Fibroblast of mammary gland (primary cell): ENCODE measurements at places on chromosomes 7 and 10.
A peak's percentile ranks its signal among the peaks of the same experiment; 100 is the strongest.

DNA sequence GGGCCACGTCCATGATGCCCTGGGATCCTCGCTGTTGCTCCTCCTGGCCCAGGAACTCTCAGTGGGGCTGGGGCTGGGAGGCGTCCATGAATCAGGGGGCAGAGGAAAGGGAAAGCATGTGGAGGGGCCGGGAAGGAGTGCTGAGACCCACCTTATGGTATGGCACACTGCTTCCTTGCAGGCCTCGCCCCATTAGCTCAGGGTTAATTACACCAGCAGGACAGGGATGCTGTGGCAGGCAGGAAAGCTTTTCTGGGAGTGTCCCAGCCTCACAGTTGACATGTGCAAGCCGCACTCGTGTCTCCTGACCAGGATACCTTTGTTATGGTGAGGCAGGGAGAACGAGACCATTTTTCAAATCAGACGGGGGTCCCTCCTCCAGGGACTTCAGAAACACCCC, 109.7 kb upstream of the PCBD1 start:
- no peak for DNase-seq

DNA sequence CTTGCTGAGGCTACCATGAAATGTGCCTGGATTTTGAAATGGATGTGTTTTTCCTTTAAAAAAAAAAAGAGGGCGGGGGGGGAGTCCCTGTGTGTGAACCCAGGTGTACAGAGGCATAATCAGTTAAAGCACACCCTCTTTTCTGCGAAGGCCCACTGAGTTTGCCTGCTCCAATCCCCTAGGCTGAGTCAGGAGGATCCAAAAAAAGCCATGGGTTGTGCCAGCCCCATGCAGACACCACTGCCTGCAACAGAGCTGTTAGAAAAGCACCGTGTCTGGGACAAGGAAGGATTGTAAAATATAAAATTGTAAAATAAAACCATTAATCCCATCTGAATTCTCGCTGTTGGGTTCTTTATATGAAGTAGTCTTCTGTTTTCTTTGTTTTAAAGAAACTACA, 217.9 kb downstream of the ADAM12 start:
- no peak for DNase-seq

DNA sequence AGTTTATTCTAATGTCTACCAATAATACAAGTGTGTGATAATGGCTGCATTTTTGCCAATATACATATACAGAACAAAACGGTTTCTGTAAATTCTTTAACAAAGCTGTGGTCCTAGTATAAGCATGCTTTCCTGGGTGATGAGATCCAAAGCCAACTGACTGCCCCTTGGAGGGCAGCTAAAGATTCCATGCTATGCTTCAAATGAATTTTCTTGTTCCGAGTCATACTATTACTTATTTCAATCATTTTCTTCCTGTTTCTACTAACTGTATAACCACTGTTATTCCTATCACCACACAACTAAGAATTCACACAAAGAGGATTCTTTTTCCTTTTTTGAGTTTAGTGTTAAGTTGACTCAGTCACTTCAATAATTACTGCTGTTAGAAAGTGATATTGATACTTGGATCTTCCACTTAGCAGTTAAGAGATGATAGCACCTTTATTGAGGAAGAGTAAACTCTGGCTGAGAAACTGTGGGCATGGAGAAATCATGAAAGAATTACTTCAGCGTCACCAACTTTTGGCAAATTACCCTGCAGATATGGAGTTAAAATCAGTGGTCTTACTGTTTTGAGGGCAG, 197.5 kb downstream of the ARL4A start:
- DNase-seq = peak; percentile 19

GRCh38 chr10:33657154-33657908, 322.9 kb upstream of the NRP1 start:
- DNase-seq = peak; percentile 70

GRCh38 chr10:132399117-132400035, 2.4 kb downstream of the PWWP2B start:
- no peak for DNase-seq

DNA sequence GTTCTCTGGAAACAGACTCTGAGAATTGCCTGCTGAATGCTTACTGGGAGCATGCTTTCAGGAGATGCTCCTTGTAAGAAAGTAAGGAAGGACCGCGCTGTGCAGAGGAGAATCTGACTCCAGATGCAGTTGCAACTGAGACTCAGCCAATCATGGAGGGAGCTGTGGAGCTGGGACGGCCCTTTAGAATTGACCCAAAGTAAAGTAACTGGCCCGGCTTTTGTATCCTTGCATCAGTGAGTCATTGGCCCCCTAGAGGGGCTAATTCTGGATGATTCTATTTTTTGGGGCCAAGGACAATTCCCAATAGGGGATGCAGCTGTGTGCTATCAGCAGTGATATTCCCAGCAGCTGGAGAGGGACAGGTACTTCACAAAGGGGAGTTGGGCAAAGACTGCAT, 170.4 kb downstream of the PTEN start:
- no peak for DNase-seq

GRCh38 chr10:36489611-36490228, 635.7 kb upstream of the ANKRD30A start:
- DNase-seq = peak; percentile 77

- DNase-seq = peak; percentile 93
These were observed 54.7 kb upstream of the CCAR1 start for GRCh38 chr10:68666280-68666760.

GRCh38 chr7:36966636-36967035, 242.3 kb upstream of the AOAH start:
- no peak for DNase-seq

GRCh38 chr7:102450242-102450641, 14.4 kb downstream of the ALKBH4 start:
- no peak for DNase-seq

GRCh38 chr10:129126982-129127381, 340.1 kb upstream of the MGMT start:
- no peak for DNase-seq

GRCh38 chr10:76764177-76764576, 873.4 kb downstream of the KCNMA1 start:
- no peak for DNase-seq

GRCh38 chr10:47179291-47179647, 120.7 kb upstream of the GDF10 start:
- DNase-seq = no peak

- DNase-seq = peak; percentile 35
These were observed 364.9 kb downstream of the SUGCT start for GRCh38 chr7:40499718-40500117.

DNA sequence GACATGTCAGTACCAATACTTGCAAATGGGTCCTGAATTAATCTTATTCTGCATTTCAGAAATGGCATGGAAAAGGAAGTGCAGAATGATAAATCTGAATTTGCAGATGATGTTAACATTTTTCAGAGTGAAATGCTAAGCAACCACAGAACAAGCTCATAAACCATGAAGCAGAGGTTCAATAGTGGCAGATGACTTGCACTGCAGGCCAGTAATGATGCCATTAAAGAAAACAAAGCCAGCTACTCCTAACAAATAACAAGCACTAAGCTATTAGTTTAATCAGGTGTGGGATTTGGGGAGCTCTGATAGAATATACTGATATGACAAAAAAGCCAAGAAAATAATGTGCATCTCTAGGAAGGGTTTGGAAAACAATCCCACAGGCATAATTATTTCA, 85.4 kb downstream of the FAM13C start:
- no peak for DNase-seq

DNA sequence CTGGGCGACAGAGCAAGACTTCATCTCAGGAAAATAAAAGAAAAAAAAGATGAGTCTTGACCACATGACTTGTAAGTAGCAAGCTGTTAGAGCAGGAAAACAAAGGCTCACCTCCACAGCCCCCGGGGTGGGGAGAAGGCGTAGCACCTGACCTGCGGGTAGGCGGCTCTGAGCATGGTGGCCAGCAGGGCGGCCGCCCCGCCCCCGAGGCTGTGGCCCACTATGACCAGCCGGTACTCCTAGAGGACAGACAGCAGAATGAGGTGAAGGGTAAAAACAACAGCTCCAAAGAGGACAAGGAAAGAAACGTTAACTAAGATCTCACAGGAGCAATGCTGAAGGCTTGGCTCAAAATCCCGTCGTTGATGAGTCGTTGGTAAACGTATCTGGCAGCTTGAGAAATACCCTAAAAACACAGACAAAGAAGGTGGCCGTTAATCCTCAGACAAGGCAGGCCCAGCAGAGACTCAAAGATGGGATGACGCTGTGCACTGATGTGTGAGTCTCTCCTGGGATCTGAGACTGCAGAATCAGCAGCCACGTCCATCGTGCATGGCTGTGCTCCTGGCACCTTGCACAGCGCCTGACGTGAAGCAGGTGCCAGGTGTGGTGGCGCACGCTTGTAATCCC, 31.1 kb downstream of the DAGLB start:
- DNase-seq = peak; percentile 70

- no peak for DNase-seq
These were observed 702 bp upstream of the AGFG2 start for GRCh38 chr7:100538348-100538653.

DNA sequence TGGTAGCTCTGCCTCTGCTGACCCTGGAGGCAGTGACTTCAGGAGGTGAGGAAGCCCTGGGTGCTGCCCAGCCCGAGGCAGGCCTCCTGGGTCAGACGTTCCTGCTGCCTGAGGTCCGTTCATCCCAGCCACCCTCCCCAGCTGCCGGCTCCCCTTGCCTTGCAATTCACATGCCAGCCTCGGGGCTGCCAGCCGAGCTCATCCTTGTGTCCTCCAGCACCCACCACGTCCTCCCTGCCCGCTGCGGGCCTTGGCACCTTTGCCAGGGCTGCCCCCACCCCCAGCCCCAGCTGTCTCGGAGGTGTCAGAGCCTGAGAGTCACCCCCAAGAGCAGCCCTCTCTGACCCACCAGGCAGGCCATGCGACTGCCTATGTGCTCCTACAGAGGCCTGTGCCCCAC, 162.1 kb upstream of the RNF32 start:
- no peak for DNase-seq

- peak; percentile 97 for DNase-seq
These were observed 69.4 kb upstream of the HECTD2 start for GRCh38 chr10:91340613-91341362.

DNA sequence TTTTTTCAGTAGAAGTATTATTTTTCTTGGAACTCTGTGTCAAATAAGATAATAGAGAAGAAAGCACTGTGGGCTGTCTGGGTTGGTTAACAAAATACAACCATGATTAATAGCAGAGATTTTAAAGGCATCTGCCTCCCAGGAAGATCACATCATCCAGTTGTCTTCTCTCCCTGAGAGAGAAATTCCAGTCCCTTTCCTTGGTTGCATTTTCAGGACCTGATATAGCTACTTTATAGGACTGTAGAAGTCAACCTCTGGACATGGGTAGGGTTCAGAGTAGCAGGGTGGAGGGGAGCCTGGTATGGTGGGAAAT, 309.9 kb upstream of the IGFBP3 start:
- no peak for DNase-seq

- no peak for DNase-seq
These were observed 43.2 kb downstream of the SVOPL start for GRCh38 chr7:138657854-138658386.

DNA sequence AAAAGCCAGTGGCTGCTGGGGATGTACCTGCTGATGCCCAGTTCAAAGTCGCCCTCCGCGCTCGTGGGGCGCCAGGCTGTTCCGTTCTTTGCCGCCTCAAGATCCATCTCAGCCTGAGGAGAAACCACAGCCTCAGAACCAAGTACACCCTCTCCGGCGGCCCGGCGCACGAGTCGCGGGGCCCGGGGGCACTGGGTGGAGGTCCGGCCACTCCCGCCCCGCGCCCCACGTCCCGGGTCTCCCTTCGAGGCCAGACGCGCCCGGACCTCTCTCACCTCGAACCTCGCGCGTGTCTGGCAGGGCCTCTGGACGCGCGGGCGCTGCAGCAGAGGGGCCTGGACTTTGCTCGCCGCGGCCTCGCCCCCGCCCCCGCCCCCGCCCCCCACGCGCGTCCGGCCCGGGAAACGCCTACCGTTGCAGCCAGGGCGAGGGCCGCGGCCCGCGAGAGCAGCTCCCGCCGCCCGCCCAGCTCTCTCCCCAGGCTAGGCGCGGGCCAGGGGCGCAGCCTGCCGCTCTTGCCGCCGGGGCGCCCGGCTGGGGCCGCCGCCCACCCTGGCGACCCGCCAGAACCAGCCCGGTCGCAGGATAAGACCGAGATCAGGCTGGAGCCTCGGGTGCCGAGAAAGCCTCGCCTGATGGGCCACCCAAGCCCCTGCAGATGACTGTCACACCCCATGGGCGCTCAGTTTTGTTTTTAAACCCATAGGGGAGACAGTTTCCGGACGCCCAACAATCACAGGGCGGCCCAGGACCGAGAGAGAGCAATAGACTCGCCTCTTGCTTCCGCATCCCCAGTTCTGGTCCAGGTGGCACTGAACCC, at the start of gene ABCB4:
ABCB4 (minus strand) TSS at position 322 of the 820 bp plus-strand sequence; CDS start at position 107, 215 bp downstream.
- DNase-seq = no peak

DNA sequence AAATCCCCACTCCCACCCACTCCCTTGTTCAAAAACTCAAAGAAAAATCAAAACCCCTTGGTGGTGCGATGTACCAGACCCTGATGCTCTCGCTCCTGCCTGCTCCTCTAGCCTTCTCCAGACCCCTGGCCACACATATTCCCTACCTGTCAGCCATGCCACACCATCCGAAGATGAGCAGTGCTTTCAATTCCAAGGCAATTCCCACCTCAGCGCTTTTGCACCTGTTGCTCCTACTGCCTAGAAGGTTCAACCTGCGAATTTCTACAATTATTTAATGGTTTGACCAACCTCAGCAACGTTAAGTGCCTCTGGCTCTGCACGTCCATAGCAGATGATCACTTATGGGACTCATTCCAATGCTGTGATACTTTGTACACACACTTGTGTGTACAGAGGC, 11.1 kb downstream of the SLC16A12 start:
- DNase-seq = no peak

DNA sequence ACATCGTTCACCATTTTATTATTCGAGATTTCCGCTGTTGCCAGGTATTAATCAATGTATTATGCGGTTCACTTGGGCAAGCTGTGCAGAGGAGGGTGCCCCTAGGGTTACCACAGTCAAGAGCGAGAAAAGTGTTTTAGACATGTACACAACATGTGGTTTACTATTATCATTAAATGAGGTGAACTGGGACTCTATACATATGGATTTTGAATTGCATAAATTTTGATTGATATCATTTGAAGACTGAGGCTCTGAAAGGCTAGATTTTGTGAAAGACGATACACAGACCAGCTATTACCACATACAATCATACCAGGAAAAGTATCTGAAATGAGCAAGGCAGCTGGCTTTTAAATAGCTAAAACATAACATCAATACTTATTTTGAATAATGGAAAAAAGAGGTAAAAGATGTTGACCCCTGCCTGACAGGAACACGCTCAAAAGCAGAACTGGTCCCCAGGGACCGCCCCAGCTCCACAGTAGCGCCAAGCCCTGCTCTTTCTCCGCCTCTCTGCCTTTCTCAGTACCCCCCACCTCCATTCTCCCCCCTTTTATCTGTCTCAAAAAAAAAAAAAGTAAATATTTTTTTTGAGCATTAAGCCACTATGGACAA, 413.4 kb upstream of the MKI67 start:
- DNase-seq = no peak

- no peak for DNase-seq
These were observed 23.8 kb upstream of the MSMB start for GRCh38 chr10:46069771-46070463.

- no peak for DNase-seq
These were observed 266.9 kb upstream of the NFE2L3 start for GRCh38 chr7:25885057-25885576.

GRCh38 chr10:100713859-100714565, 31.4 kb upstream of the PAX2 start:
- DNase-seq = no peak
